HuH-7.5 (cell line): ENCODE measurements at places on chromosomes 3 and 15.

- peak; percentile 60 for DNase-seq
Measured at GRCh38 chr15:70376929-70377691, 279.4 kb upstream of the TLE3 start.

DNA sequence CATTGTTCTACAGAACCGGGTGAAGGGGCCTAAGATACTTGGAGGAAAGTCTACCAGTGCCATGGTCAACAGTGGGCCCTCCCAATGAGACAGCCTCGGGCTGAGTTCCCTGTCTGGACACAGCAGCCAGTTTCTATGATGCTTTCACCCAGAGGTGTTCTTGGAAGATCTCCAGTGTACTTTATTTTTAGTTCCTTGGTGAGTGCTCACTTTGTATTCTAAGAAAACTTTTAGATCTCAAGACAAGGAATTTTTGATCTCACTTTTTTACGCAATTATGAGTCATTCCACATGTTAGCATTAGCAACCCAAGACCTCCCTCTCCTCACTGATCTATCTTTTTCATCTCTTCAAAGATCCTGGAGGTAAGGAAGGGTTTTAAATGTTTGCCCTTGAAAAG, 287.7 kb downstream of the RORA start:
- no peak for DNase-seq

DNA sequence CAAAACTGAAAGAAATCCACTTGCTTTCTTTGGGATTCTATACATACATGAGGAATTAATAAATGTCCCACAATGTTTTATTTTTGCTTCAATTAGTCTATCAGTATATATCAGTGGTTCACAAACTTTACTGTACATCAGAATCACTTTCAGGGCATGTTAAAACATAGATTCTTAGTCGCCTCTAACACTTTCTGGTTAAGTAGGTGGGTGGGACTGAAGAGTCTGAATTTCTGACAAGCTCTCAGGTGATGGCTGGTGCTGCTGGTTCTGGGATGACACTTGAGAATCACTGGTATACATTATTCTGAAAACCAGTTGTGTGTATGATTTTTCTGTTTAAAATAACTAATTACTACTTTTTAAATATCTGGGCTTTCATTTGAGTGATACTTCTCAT, 393.3 kb downstream of the TBC1D5 start:
- DNase-seq = no peak

GRCh38 chr3:89260721-89261120, 153.3 kb downstream of the EPHA3 start:
- no peak for DNase-seq

- DNase-seq = no peak
Measured at GRCh38 chr3:189001559-189001958, 170.2 kb upstream of the TPRG1 start.

DNA sequence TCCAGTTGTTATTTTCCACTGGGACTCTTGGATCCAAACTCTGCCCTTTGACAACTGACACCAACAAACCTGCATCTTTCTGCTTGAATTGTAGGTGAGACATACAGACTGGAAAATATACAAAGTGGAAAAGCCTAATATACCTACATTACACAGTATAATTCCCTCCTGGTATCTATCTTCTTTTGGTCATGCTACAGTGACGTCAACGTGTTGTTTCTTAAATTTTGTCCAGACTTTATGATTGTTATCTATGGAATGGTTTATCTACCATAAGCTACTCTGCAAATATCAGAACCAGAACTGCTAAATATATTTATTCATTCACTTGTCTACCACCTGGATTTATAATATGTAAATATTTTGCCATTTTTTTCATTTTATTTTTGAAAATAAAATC, 264.3 kb upstream of the ZPLD1 start:
- DNase-seq = no peak

DNA sequence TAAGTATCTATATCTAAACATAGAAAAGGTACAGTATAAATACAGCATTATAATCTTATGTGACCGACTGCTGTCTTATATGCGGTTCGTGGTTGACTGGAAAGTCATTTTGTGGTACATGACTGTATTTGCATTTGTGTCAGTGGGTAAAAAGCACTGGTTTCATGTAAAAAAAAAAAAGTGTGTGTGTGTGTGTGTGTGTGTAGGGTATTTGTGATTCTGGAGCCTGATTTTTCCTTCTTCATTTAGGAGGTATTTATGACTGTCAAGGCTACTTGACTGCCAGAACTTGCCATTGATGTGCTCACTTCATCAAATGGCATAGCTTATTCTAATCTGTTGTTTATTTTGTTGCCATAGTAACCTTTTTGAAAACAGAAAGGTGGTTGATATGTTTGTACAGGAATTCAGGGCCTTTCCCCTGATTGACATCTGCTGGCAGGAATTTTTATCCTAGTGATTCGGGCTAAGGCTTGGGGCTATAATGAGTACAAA, 63.2 kb downstream of the AKAP13 start:
- DNase-seq = peak; percentile 39

DNA sequence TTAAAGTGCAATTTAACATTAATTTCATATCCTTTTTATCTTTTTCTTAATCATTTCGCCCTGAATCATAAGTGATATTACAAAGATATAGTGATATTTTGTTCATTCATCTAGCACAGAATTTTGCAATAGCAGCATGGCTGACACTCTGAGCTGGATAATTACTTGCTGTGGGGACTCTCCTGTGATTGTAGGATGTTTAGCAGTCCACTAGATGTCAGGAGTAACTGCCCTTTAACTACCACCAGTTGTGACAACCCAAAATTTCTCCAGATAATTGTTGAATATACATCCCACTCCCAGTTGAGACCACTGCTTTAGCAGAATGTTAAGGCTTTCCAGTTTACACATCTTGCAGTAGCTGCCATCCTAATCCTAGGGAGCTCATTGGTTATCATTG, 196.8 kb upstream of the MBNL1 start:
- DNase-seq = peak; percentile 12

GRCh38 chr3:39473452-39474125, 6.1 kb downstream of the MOBP start:
- DNase-seq = no peak

- DNase-seq = no peak
Measured at GRCh38 chr3:10798600-10799367, 17.2 kb upstream of the SLC6A11 start.

DNA sequence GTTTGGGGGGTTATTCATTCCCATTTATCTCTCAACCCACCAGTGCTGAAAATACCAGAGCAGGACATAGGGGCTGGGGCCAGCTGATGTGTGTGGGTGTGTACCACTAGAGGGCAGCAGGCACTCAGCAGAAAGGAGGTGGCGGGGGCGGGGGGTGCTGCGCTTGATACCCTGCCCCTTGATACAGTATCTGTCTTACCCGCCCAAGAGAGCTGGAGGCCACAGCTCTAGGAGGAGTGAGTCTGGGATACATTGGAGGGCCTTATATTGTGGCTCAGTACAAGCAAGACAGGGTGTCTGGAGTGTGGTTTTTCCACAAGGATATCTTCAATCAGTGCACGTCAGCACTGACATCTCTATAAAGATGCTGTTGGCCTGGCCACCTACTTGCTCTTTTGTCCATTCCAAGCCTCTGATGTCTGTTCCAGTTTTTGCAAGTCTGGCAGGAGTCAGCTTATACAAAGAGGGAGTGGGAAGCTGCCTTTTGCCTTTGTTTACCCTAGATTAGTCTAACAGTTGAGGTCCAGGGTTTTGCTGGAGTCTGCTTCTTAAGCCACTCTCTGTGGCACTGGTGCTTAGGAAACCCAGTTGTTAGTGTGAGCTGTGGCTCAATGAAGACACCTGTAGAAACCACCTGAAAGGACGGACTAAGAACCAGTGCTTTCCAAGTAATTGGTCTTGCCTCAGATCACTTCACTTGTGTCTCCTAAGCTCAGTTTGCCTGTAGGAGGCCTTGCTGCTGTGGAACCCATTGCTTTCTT, 1.5 kb upstream of the RBM15B start:
- DNase-seq = peak; percentile 72

GRCh38 chr15:60299452-60300047, 98.2 kb downstream of the ANXA2 start:
- DNase-seq = no peak

- no peak for DNase-seq
Measured at GRCh38 chr3:194330160-194330559, 21.0 kb downstream of the CPN2 start.

DNA sequence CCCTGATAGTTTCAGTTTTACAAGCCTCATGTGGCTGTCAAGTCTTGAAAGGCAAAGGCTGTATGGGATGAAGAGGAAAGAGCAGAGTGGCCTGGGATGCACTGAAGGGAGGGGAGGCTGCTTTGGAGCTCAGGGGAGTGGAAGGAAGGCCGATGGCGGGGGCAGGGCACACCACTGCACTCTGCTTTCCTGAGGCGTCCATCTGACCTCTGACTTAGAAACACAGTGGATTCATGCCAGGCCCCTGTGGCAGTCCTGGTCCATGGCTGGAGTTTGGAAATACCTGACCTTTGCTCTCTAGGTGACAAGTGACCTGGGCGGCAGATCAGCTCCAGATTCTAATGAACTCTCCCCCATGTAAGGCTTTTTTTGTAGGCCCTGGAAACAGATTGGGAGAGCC, 19.0 kb downstream of the FAH start:
- peak; percentile 67 for DNase-seq

GRCh38 chr3:177333533-177334520, 136.5 kb upstream of the TBL1XR1 start:
- DNase-seq = no peak

DNA sequence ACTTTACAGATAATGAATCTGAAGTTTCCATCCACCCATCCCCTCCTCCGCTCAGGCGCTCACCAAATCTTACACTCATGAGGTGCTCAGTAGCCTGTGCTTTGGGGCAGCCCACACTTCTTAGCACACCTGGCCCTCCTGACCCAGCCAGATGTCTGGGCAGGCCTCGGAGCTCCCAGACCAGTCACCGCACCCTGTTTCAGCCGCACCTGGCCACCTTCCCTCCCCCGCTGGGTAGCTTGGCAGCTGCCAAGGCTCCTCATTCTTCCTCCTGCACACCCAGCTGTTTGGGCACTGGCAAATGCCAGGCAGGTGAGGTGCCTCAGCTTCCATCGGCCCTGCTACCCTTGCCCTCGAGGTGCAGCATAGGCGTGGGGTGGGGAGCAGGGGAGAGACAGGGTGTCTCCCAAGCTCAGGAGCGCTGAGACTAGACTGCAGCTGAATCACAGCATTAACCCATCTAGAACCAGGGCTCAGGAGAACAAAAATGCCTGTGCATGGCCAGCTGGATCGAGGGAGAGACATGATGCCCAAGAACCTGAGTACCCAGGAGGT, 45.8 kb downstream of the CDC25A start:
- DNase-seq = no peak

DNA sequence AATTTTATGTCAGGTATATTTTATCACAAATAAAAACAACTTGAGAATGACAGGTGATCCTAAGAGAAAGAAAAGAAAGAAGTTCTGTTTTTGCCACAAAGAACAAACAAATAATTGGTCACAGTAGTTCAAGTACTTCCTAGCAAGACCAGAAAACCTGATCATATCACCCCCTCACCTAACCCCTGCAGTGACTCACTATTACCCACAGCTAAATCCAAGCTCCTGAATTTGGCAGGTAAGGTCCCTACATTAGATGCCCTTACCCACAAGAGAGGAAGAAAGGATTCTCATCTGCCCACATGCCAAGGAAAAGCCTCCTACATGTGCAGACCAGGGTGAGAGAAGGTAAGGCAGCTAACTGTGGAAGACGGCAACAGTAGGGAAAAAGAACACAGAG, 4.4 kb downstream of the SSUH2 start:
- DNase-seq = no peak

DNA sequence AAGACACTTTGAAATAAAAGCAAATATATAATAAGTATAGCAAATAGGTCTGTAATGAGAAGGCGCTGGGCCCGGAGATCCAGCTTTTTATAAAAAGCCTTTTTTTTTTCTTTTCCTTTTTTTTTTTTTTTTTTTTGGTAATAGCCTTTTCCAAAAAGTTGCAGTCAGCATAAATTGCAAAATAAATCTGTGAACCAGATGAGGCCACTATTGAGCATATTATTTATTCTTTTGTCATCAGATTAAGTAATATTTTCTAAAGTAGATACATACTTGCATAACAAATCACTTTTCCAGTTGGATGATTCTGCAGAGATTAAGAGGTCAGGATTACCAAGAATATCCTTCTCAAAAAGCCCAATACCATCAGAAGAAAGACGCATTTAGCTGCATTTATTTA, 24.9 kb downstream of the FMN1 start:
- no peak for DNase-seq

DNA sequence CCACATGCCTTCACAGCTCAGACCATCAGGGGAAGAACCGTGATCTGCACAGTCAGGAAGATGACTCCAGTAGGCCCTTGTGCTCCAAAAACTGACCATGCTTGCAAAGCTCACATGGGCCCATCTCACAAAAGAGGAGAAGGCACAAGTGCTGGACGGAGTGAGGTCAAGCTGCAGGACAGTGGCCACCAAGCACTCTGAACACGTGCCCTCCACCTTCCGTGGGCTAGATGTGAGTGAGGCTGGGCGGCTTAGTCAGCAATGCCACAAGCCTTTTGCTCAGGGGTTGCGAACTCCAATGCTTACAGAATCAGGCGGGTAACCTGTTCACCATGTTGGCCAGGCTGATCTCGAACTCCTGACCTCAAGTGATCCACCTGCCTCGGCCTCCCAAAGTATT, 70.9 kb downstream of the SCN5A start:
- no peak for DNase-seq

DNA sequence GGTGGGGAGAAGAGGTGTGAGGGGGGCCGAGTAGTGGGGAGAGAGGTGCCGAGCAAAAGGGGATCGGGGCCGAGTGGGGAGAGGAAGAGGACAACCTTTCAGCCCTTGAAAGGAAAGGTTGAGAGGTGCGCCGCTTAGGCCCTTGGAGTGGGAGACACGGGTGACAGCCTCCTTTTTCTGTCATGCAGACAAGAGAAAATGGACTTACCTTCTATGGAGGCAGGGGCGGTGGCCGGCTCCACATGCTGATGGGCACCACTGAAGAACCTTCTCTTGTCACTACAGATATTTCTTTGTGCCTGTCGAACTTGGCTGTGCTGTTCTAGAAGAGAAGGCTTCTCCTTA, 421 bp downstream of the KLHL18 start:
- DNase-seq = no peak

DNA sequence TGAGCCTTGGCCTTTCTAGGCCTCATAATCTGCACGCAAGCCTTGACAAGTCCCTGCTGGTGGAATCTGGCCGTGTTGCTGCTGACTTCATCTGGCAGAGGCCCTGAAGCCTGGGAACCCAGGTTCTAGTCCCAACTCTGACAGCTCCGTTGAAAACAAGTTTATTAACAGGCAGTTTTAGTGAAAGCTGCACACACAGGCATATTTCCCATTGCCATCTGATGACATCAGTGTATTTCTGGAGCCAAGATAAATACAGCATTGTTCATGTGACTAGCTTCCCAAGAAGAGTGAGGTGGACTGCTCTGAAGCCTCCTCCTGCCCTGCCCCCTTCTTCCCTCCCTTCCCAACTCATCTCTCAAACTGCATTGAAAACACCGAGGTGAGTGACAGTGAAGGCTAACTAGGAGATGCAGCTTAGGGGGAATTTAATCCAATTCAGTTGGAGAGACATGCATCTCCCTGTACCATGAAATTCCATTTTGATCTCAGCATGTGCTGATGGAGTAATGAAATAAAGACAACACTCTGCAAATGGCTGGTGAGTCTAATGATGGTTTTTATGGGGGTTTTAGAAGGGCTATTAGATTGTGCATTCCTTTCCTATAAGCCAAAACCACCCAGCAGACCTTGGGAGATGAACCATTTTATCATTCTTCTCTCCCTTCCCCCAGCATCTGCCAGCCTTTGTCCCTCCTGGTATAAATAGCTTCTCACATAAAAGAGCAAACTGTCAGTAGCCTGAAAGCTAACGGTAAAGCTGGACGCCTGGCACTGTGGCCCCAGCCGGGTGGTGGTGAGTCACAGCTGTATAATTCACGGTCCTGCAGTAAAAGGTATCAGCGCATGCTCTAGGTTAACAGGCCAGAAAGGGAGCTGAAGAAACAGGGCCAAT, 38.0 kb downstream of the PRICKLE2 start:
- DNase-seq = peak; percentile 20
